ENCODE measurements at places on chromosomes 3 and 15. TPM values are rescaled to one million over a fixed set of nuclear protein-coding genes. Genes with fewer than 3 reads are reported as not detected.

ZNF662 gene
- 5.5 TPM for polyA plus RNA-seq

DNA sequence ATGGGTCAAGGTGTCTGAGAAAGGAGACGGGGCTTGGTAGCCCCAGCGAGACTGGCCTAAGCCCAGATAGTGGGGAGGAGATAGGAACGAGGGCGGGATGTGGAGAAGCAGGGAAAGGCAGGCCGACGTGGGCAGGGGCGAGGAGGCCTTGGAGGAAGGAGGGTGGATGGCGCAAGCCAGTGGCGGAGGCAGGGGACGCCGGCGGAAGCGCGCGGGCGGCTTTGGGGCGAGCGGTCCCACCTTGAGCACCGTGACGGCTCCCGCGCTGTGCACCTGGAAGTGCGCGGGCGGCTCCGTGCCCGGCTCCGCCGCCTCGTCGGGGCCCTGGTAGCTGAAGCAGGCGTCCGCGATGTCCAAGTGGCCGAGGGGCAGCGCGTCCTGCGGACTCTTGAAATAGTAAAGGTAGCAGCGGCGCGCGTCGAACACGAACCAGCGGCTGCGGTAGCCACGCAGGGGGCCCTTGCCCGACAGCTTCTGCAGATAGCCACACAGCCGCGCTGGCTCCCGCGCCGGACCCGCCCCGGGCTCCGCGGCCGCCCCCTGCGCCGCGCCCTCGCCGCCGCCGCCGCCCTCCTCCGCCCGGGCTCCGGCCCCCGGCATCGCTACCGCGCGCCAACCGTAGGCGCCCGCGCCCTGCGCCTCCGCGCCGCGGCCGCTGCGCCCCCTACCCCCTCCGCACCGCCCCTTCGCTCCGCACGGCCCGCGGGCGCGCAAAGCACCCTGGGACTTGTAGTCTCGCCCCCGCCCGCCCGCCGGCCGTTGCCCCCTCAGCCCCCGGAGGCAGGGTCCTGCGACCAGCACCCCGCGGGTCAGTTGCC lies at the start of gene TBC1D2B:
TBC1D2B (minus strand) TSS at position 659 of the 818 bp plus-strand sequence; CDS start at position 600, 59 bp downstream.
- peak within 1 kb of the TSS; percentile 62 for H3K4me3 ChIP-seq
- H3K27ac ChIP-seq: peak within 1 kb of the TSS; percentile 33
- H3K4me1 ChIP-seq: peaks cover 38% of the 10 kb centered on the region
- peak; percentile 77 for DNase-seq
- H3K27me3 ChIP-seq: no peaks in the 10 kb centered on the region

- H3K27me3 ChIP-seq: no peaks in the 10 kb centered on the region
- H3K4me1 ChIP-seq: no peaks in the 10 kb centered on the region
- no peak overlapping the region for H3K27ac ChIP-seq
- no peak overlapping the region for H3K4me3 ChIP-seq
- H3K36me3 ChIP-seq: peaks cover 18% of the 10 kb centered on the region
These were observed 94.0 kb downstream of the ETFA start for GRCh38 chr15:76217029-76217881.

GHSR gene
- polyA plus RNA-seq: not detected

DNA sequence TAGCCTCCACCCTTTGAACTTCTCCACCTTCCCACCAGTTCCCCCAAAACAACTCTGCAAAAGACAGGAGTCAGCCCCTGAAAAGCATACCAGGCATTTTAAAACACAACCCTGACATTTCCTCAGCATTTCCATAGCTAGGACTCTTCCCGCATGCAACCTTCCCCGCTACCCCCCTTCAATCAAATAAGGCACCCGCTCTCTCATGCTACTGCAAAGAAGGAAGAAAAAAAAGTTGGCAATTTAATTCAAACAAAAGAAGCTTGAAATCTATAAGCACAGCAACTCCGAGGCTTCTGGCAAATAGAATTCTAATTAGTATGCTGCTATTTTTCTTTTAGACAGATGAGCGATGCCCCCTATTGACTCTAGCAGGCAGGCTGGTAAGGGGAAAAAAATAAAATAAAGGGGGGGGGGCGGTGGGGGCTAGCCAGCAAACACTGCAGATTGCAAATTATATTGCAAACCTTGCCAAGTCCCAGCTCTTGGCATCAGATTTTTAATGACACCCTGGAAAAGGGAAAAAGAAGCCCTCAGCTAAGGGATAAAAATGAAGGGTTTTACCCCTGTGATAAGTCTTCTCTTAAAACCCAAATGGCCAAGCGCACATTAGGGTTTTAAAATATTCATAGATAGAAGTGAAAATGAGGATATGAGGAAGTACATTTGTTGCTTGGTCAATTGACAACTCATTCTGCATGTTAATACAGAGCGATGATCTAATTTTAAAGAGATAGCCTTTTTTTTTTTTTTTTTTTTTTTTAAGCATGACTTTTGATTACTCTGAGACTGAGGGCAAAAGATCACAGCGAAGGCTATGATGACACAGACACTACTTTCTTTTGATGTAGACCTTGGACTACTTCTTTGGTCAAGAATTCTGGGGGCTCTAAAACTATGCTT lies 255.2 kb downstream of the NR2F2 start:
- H3K27ac ChIP-seq: no peak overlapping the region
- no peak for DNase-seq
- H3K4me1 ChIP-seq: no peaks in the 10 kb centered on the region
- no peaks in the 10 kb centered on the region for H3K27me3 ChIP-seq
- no peak overlapping the region for H3K4me3 ChIP-seq

GRCh38 chr3:156642750-156643728 lies 31.4 kb upstream of the TIPARP start:
- no peaks in the 10 kb centered on the region for H3K36me3 ChIP-seq
- peaks cover 18% of the 10 kb centered on the region for H3K4me1 ChIP-seq
- no peaks in the 10 kb centered on the region for H3K27me3 ChIP-seq
- no peak overlapping the region for H3K4me3 ChIP-seq

- DNase-seq: no peak
- H3K27me3 ChIP-seq: peaks cover 25% of the 10 kb centered on the region
- H3K4me3 ChIP-seq: no peak overlapping the region
- H3K36me3 ChIP-seq: no peaks in the 10 kb centered on the region
- peak overlapping the region; percentile 26 for H3K27ac ChIP-seq
These were observed 1003.9 kb upstream of the NR2F2 start for GRCh38 chr15:95326431-95327182.

DNA sequence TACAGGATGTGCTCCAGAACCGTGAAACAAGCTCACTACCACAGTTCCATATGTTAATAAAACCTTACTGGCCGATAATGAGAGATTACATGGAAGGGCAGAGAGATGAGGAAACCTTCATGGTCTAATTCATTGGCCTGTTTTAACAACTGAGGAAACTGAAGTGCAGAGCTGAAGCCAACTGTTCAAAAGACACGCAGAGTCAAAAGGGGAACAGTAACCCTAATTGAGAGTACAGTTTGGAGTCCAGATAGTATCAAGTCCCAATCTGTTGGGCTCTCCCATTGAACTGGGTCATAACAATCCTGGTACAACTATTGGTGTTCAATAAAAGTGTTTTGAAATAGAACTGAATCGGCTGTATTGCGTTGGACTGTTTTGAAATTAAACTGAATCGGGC lies 69.6 kb downstream of the SLC12A8 start:
- H3K4me3 ChIP-seq: no peak overlapping the region
- H3K27me3 ChIP-seq: peaks cover 2% of the 10 kb centered on the region
- H3K36me3 ChIP-seq: no peaks in the 10 kb centered on the region
- peaks cover 15% of the 10 kb centered on the region for H3K4me1 ChIP-seq
- H3K27ac ChIP-seq: no peak overlapping the region

GRCh38 chr15:89888214-89888804 lies 5.5 kb downstream of the AP3S2 start:
- DNase-seq: no peak
- no peaks in the 10 kb centered on the region for H3K27me3 ChIP-seq
- H3K4me3 ChIP-seq: no peak overlapping the region
- peaks cover 33% of the 10 kb centered on the region for H3K36me3 ChIP-seq

ATP8B4 gene
- polyA plus RNA-seq: 8.3 TPM

DNA sequence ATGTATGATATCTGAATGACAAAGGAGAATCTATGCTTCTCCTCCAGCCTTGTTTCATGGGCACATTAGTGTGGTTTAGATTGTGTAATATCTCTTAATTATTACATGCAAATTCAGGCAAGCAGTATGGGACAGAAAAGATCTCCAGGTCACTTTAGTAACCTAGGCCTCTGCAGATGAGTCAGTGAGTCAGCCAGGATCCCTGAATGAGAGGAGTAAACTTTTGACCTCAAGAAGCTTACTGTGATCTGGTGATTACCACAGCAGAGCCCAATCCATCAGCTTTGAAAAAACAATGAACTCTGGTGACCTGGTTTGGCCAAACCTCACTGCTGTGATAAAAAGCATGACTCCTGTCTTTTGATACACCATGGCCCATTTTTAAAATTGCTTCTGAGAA lies 107.8 kb downstream of the LRRN1 start:
- no peaks in the 10 kb centered on the region for H3K4me1 ChIP-seq
- no peak for DNase-seq
- H3K27me3 ChIP-seq: no peaks in the 10 kb centered on the region
- no peak overlapping the region for H3K27ac ChIP-seq
- H3K36me3 ChIP-seq: no peaks in the 10 kb centered on the region
- H3K4me3 ChIP-seq: no peak overlapping the region

ERICH6 gene
- 0.02 TPM for polyA plus RNA-seq

- H3K27me3 ChIP-seq: no peaks in the 10 kb centered on the region
- no peaks in the 10 kb centered on the region for H3K36me3 ChIP-seq
- peak overlapping the region; percentile 28 for H3K4me3 ChIP-seq
- H3K27ac ChIP-seq: peak overlapping the region; percentile 89
- H3K4me1 ChIP-seq: peaks cover 35% of the 10 kb centered on the region
These were observed 210.5 kb downstream of the FOXP1 start for GRCh38 chr3:71372911-71373637.

WDR49 gene
- 0.14 TPM for polyA plus RNA-seq

DNA sequence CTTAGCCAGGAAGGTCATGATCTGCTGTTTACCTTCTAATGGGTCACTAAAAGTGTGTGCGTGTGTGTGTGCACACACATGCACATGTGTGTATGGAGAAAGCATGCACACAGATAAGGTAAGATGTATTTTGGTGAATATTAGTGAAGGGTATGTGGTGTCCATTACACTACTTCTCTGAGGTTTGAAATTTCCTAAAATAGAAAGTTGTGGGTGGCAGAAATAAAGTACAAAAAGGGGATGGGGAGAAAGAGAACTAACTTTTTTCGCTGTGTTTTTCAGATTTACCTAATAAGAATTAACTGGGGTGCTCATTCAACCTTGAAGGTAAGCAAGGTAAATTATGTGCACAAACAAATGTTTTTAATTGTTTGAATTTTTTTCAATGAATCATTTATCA lies 24.4 kb upstream of the NR2E3 start:
- H3K36me3 ChIP-seq: no peaks in the 10 kb centered on the region
- no peaks in the 10 kb centered on the region for H3K27me3 ChIP-seq
- no peak for DNase-seq

GRCh38 chr15:29062179-29062591 lies 176.4 kb downstream of the APBA2 start:
- H3K27me3 ChIP-seq: no peaks in the 10 kb centered on the region
- no peak overlapping the region for H3K27ac ChIP-seq
- no peak overlapping the region for H3K4me3 ChIP-seq
- DNase-seq: no peak

DNA sequence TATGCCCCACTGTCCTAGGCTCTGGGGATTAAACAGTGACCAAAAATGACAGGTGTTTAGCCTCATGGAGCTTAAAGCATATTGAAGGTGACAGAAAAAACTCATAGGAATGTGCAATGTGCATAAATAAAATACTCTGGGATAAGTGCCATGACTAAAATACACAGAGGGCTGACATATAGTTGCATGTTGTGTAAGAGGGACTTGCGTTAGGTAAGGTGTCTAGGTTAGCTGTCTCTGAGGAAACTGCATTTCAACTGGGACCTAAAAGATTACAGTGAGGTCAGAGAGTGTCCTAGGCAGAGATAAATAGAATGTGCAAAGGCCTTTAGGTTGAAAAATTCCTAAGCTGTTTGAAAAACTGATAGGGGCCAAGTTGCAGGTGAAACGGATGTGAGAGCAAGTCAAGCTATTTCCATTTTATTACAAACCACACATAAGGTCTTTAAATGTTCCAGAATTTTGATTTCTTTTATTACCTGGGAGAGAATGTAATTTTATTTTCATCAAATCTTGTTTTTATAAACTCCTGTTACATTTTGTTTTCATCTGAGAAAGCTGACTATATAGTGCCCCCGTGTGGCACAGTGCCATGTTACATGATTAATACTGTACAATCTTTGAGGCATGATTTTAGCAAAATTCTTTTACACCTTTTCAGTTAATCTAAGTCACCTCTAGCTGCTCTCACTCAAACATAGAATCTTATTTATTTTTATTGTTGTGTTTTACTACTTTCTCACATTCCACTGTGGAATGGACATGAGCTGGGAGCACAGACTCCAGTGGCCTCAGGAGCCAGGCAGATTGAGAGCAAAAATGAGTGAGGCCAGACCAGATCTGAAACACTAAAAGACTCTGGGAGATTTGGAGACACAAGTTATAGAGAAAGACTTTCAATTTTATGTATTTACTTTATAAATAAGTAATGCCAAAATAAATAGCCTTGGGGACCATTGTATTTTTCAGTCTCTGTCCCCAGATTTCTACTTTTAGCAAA lies 259.6 kb upstream of the ZNF717 start:
- no peak overlapping the region for H3K27ac ChIP-seq
- no peaks in the 10 kb centered on the region for H3K4me1 ChIP-seq
- H3K36me3 ChIP-seq: no peaks in the 10 kb centered on the region
- no peak overlapping the region for H3K4me3 ChIP-seq
- DNase-seq: no peak

- H3K4me3 ChIP-seq: no peak overlapping the region
- no peaks in the 10 kb centered on the region for H3K27me3 ChIP-seq
- DNase-seq: no peak
- no peak overlapping the region for H3K27ac ChIP-seq
These were observed 13.8 kb upstream of the GPX1 start for GRCh38 chr3:49371946-49372345.

ZBED2 gene
- polyA plus RNA-seq: 37.9 TPM

GRCh38 chr15:61659566-61660190 lies 400.6 kb downstream of the VPS13C start:
- no peaks in the 10 kb centered on the region for H3K27me3 ChIP-seq
- H3K27ac ChIP-seq: no peak overlapping the region
- no peak for DNase-seq
- H3K4me1 ChIP-seq: no peaks in the 10 kb centered on the region
- no peak overlapping the region for H3K4me3 ChIP-seq

DNA sequence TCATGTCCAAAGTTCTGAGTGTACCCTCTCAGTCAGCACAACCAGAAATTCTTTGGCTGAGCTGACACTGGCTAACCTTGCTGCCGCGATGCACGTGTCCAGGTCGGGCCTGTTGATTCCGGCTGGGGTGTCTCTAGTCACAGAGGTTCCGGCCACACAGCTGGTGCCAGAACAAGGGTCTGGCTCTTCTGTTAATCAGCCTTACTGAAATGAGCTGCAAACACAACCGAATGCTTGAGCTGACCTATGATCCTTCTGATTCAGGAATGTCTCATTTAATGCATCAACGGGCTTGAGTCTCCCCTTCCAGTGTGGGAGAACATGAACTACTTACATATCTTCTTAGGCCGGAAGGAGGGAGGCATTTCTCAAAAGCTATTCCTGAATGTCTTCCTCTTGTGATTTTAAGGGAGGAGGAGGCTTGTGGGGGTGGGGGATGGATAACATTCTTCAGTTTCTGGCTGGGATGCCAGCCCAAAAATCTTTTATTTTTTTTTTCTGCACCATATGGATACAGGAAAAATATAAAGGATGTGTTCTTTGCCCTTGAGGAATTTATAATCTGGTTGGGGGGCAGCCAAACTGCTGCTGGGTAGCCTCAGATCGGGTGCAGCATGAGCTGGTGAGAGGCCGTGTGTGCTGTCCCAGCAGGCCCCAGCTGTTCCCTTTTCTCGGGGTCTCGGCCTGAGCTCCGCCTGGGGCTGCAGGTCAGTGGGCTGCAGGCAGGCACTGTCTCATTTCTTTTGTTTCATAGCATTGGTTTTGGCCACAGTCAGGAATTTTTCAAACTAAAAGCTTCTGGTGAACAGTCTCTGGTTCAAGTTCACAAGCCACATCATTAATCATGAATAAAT lies 319.1 kb upstream of the TBL1XR1 start:
- H3K4me1 ChIP-seq: peaks cover 5% of the 10 kb centered on the region
- H3K36me3 ChIP-seq: no peaks in the 10 kb centered on the region
- DNase-seq: no peak
- no peaks in the 10 kb centered on the region for H3K27me3 ChIP-seq
- H3K4me3 ChIP-seq: no peak overlapping the region

All from thymus (tissue), 14 donors.